ENCODE measurements at places on chromosomes 4 and X.

DNA sequence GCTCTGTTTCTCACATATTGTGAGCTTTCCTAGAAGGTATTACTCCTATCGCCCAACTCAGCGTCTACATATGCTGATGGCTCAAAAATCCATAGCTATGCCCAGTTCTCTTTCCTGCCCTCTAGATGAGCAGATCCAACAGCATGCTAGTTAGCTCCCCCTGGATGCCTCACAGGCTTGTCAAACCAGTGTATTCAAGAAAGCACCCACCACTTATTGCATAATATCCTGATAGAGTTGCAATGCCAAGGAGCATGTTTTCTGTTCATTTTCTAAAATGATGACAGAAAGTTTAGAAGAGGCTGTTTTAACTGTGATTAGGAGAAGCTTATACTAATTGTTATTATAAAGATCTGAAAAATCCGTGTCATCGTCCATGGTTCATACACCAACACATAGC lies 1.9 kb upstream of the PACRGL start:
- DNase-seq, result no peak

GRCh38 chrX:24110069-24110468 lies 39.5 kb upstream of the ZFX start:
- no peak for DNase-seq

DNA sequence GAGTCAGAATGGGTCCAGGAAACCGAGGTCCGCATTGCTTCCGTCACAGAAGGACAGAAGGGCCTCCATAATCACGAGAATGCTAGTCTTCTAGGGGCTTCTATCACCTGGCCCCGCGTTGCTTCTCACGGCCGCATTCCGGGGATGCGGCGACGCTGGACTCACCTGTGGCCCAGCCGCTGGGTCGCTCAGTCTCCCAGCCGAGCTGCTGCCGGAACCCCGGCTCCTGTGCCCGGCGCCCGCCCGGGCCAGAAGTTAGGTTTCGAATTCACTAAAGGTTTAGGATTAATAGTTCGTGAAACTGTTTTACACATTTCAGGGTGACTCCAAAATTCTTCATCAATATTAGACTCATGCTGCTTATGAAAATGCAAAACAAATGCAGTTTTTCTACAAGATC lies 31.7 kb upstream of the TMSB15A start:
- DNase-seq, result no peak

DNA sequence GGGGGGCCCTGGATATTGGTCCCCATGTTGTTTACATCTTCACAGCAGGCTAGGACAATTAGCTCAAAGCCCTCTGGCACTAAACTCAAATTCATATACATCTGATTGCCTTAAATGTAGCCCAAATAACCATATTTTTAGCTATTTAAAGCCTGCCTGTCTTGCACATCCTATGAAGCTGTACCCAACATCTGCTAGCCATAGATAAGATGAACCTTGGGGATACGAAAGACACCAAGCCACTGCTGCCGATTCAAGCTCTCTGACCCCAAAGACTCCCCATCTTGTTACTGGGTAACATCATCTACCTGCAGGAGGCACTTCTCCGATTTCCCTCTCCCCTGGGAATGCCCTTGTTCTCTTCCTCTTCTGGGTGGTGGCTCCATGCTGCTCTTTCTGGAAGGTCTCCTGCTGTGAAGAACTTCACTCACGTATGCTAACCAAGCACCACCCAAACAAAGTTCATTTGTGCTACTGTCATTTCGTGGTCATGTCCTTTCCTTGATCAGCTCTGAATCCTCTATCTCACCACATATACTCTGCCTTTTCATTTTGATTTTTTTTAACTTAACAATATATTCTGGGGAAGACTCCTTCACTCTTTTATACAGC lies 107.7 kb upstream of the ATXN3L start:
- no peak for DNase-seq

DNA sequence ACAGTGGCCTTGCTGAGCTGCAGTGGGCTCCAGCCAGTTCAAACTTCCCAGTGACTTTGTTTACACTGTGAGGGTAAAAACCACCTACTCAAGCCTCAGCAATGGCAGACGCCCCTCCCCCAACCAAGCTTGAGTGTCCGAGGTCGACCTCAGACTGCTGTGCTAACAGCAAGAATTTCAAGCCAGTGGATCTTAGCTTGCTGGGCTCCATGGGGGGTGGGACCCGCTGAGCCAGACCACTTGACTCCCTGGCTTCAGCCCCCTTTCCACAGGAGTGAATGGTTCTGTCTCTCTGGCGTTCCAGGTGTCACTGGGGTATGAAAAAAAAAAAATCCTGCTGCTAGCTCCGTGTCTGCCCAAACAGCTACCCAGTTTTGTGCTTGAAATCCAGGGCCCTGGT lies 168.9 kb upstream of the INTU start:
- no peak for DNase-seq

- no peak for DNase-seq
Observed at GRCh38 chr4:187606581-187606980, 389.0 kb upstream of the ZFP42 start.

DNA sequence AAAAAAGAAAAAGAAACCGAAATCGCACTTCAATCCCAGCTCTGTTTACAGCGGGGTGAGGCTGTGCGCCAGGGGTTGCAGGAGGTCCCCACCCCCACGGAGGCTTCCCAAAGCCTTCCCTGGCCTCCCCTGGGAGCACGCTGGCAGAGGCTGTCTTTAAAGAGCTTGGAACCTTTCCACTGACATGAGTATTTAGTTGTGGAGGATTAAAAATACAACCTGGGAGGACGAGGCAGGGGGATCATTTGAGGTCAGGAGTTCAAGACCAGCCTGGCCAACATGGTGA lies 69.1 kb downstream of the PPP2R2C start:
- no peak for DNase-seq

GRCh38 chr4:27318740-27319139 lies 458.1 kb downstream of the STIM2 start:
- no peak for DNase-seq

- DNase-seq, result peak; percentile 1
Observed at GRCh38 chr4:113383111-113383785, 333.8 kb downstream of the ANK2 start.

DNA sequence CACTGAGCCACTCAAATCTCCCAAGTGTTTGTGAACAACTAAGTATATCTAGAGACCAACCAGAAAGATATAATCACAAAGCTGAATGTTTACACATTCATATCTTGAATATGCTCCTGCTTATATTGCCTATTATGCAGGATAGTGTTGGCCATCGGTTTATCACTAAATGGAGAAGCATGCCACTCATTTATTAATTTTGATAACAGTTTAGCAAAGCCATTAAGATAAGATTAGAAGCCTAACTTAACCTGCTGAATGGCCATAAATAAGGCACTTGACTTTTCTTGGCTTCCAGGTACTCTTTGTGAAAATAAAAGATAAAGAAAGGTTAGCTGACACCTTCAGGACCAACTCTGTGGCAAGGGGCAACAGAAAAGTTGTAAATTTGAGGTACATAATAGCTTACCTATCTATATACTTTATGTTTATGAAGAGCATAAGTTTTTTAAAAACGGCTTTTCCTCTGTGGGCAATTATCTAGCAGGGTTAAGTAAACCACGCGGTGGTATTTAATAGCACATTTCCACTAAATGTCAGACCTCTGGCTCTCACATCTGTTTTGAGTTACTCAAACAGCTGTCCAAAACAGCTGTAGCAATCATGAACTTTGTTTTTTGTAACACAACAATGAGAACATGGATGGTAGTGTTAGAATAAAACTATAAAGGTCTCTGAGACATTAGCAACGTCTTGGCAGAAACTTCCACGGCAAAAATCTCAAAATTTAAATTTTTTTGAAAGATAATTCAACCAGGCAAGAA lies 58.8 kb upstream of the FTHL17 start:
- DNase-seq, result no peak

- no peak for DNase-seq
Observed at GRCh38 chr4:98746530-98746929, 88.1 kb upstream of the TSPAN5 start.

DNA sequence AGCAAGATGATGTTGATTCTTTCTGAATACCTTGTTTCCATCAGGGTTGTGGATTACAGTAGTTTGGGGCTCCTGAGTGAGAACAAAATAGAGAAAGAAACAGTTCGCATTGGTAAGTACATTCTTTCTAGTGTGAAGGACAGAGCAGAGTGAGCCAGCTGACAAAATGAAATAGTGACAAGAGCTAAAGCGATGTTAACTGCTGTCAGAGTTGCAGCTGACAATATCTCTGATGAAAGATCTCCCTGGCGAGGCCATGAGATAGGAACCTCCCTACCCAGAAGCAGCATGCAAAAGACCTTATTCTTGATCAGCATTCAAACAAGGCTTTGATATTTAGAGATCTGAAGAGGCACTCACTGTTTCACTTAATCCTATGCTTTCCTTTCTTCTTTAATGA lies 258.6 kb downstream of the CAMK2D start:
- DNase-seq, result no peak

DNA sequence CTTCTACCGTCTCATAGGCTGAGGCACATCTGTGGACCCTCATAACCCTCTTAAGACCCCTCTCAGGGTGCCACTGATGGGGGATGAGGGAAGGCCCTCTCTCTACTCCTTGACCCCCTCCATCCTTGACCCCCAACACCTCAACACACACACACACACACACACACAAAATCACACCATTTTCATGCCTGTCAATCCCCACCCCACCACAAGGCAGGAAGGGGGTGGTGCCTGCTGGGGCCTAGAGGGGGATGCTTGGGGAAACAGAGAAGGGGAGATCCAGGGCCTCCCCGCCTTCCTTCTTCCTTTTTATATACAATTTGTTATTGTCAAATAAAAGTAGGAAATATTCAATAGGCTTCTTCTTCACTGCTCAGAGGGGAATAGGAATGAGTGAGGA lies 1.2 kb upstream of the EBP start:
- DNase-seq, result no peak

DNA sequence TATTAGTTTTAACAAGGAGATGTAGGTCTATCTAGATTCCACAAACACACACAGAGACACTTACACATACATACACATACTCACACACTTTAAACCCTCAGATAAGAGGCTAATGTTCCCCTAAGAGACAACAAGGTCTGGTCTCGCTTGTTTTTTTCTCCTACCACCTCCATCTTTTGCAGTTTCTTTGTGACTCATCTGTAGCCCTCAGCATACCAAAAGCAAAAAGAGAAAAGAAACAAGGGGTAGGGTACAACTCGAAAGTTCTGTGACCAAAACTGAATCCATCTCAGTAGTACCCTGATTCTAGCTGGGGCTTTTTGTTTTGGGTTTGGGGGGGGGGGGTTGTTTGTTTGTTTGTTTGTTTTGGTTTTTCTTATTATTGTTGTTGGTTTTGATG lies 12.2 kb upstream of the EXOSC9 start:
- no peak for DNase-seq

GRCh38 chrX:124239911-124240310 lies 92.5 kb upstream of the TEX13D start:
- DNase-seq, result no peak

DNA sequence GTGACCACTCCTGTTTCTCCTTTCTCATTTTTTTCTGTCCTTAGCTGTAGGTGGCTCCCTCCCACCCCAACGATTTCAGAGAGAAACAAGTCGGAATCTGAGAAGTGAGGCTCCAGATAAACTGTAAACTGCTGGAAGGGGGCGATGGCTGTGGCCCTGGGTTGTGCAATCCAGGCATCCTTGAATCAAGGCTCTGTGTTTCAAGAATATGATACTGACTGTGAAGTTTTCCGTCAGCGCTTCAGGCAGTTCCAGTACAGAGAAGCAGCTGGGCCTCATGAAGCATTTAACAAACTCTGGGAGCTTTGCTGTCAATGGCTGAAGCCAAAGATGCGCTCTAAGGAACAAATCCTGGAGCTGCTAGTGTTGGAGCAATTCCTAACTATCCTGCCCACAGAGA lies 37.7 kb downstream of the ETDC start:
- DNase-seq, result no peak

DNA sequence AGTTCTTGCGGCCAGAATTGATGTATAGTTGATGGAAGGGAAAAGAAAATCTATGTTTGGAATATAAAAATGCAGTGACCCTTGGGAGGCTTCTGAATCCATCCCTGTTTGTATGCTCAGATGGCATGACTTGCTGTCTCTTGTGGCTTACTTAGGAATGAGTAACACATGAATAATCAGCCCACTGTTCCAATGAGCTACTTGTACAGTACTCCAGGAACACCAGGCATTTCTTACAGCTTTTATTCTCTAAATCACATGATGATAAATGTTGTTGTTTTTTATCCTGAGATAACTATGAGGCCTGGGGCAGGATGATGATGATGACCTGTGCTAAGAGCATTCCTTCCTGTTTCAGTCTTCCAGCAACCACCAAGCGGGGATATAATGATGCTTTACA lies 18.9 kb downstream of the TMPRSS11E start:
- no peak for DNase-seq

- peak; percentile 57 for DNase-seq
Observed at GRCh38 chr4:113394730-113395530, 345.5 kb downstream of the ANK2 start.

- no peak for DNase-seq
Observed at GRCh38 chrX:105173071-105173470, 47.4 kb downstream of the TEX13A start.

DNA sequence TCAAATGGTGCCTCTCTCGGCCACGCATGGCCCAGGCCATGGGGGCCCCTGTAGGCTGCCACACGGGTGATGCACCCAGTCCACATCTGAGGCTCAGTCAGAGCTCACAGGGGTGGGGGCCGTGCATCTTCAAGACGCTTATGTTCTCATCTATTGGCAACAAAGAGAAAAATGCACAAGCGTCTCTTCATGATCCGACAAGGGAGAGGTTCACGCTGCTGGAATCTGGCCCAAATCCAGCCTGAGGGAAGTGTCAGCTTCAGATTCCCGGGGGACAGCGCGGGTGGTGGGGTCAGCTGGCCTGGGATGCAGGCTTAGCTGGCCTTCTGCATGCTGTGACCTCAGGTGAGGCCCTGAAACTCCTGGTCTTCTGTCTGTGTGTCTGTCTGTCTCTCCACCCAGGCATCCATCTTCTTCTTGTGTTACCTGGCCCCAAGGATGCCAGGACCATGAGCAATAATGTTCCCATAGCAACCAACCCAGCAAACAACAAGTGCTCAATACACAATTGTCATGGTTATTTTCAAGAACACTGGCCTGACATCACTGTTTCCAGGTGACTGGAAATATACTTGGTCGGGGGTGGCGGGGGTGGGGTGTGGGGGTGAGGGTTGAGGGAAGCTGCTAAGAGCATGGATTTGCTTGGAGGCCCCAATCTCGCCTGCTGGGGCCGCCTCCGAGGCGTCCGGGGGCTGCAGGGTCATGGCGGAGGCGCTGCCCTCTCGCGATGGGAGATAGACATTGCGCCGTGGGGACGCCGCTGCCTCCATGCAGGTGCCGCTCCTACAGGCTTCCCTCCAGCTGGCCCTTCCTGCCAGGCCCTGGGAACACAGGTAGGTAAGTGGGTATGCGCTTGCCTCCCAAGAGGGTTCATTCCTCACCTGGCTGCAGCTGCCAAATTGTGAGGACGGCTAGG lies 48.3 kb downstream of the ABLIM2 start:
- no peak for DNase-seq

GRCh38 chrX:148555101-148555500 lies 54.7 kb downstream of the AFF2 start:
- DNase-seq, result no peak

GRCh38 chr4:112069110-112069509 lies 76.1 kb upstream of the FAM241A start:
- DNase-seq, result no peak

Data from amniotic stem cell (primary cell).